NCI-H526 treated with DMSO at 0.1 percent for 48 hours (cell line): ENCODE measurements at places on chromosomes 7 and 10.

DNA sequence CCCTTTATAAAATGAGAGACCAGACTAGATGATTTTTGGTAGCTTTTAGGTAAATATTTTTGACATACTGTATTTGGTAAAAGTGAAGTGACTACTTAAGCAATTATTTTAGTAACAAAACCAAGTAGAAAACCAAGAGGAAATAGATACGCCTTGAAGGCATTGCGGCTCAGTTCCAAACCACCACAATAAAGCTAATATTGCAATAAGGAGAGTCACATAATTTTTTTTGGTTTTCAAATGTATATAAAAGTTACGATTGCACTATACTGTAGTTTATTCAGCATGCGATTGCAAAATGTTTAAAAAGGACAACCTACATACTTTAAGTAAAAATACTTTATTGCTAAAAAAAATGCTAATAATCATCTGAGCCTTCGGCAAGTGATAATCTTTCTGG, 581.7 kb upstream of the POT1 start:
- no peak for DNase-seq

DNA sequence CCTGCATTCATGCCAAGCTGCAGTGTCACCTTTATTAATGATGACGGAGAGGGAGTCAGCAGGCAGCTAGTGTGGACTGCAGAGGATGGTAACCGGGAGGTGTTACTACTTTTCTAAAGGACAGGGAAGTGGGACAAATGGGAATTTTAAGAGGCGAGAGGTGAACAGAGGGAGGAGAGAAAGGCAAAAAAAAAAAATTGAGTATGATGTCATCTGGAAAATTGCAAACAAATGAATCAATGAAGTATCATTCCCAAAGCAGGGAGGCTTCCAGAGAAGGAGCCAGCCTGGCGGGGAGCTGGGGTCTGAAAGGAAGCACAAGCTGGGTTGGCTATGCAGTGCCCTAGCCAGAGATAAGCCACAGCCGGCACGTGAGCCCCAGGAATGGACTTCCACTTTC, 12.9 kb downstream of the FRG2B start:
- DNase-seq: no peak

- no peak for DNase-seq
These were observed 72.3 kb upstream of the FAM13C start for GRCh38 chr10:59434463-59435321.

DNA sequence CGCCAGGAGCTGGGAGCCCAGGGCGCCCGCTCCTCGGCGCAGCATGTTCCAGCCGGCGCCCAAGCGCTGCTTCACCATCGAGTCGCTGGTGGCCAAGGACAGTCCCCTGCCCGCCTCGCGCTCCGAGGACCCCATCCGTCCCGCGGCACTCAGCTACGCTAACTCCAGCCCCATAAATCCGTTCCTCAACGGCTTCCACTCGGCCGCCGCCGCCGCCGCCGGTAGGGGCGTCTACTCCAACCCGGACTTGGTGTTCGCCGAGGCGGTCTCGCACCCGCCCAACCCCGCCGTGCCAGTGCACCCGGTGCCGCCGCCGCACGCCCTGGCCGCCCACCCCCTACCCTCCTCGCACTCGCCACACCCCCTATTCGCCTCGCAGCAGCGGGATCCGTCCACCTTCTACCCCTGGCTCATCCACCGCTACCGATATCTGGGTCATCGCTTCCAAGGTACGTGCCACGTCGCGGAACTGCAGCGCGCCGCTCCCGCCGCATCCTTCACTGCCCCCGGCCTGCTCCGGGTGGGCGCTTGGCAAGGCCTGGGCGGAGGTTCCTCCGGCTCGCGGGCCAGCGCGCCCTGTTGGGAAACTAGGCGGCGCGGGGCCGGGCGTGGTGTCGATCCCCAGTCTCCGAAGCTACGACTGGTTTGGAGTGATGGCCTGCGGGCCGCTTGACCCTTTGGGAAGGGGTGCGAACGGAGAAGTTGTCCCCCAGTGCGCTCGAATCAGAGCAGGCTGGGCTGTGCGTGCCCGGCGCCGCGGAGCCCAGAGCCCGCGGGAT, 868 bp downstream of the EMX2 start:
- peak; percentile 39 for DNase-seq

- DNase-seq: peak; percentile 44
These were observed 2.9 kb upstream of the GET4 start for GRCh38 chr7:873367-874002.

DNA sequence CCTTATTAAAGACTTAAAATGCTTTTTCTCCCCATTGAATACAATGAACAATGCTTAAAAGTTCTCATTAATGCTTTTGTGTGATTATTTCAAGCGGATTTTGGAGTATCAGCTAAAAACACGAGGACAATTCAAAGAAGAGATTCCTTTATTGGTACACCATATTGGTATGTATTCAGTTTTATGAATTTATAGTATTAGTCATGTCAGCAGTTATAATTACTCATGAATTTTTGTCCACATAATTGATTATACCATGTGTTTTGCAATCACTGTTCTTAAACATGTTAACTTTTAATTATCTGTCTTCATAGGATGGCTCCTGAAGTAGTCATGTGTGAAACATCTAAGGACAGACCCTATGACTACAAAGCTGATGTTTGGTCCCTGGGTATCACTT, 31.9 kb downstream of the SLK start:
- DNase-seq: no peak

- no peak for DNase-seq
These were observed 77.9 kb upstream of the SAMD8 start for GRCh38 chr10:75033399-75034130.

DNA sequence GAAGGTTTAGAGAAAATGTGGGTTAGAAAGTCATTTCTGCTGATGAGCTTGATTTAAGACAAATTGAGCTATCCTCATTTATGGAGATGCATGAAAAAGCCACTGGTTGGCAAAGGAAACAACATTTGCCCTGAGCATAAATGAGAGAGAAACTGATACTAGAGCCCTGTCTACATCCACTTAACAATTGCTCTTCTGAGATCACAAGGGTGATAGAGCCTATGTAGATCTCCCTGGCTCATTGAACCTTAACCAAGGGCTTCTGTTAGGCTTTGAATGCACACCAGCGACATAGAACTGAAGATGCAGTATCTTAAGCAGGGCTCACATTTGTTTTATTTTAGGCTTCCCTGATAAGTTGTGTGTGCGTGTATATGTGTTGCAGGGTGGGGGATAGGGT, 35.0 kb downstream of the GPR141 start:
- no peak for DNase-seq

DNA sequence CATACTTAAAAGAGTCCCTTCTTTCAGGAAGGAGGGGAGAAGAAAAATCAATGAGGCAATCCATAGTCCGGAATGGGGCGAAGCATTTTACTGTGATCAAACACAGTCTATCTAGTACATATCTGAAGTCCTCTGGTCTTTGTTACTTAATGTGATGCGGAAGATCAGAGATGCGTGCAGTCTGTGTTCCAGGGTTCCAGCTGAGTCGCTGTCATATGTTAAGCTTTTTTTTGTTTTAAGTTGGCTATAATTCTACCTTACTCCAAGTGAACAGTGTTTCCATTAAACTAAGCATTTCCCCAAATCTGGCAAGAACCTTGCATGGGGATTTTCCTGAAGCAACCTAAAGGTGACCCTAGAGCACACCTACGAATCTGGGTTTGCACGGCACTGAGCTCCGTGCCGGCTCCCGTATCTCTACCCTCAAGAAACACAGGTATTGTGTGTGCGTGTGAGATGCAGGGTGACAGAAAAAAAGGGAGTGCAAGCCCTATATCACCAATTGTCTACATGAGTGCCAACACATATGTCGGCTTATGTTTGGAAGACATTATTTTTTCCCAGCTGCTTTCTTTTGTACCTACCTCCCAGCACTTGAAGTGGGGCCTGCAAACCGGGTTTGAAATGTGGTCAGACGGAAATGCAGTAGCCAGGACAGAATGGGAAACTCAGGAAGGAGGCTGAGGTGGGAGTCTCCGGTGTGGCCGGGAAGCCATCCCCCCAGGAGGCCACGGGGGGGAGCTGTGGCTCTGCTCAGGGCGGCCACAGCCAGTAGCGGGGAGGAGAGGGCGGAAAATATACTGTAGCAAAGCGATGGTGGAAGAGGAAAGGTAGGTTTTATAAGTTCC, 435.8 kb upstream of the MGMT start:
- peak; percentile 28 for DNase-seq

- peak; percentile 74 for DNase-seq
These were observed 24.9 kb downstream of the MTURN start for GRCh38 chr7:30159698-30160143.

- no peak for DNase-seq
These were observed 8.3 kb upstream of the PPP1R35 start for GRCh38 chr7:100444311-100445278.

- no peak for DNase-seq
These were observed 15.9 kb downstream of the SKIDA1 start for GRCh38 chr10:21509341-21510240.

DNA sequence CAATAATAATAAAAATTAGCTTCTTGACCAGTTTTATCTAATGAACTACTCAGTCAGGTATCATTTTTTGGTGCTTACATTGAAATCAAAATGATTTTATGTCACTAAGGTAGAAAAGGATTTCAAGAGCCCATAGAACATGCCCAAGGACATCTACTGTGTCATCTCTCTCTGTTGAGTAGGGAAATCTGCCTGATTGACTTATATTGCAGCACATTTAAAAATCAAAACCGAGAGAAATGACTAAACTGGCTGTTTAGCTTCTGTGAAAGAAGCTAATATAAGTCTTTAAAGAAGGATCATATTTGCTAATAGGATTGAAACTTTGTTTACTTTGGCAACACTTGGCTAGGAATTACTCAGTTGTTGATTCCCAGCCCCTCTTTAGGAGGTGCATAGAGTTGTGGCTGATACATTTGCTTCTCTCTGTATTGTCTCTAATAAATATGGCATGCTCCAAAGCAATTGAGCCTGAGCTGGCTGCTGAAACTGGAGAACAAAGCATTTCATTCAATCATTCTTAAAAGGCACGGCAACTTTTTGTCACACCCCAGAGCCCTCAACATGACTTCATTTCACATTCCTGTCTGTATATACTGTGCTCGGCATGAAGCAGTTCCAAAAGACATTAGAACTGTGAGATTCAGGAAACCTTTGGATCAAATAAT, 1096.9 kb upstream of the POT1 start:
- DNase-seq: no peak

DNA sequence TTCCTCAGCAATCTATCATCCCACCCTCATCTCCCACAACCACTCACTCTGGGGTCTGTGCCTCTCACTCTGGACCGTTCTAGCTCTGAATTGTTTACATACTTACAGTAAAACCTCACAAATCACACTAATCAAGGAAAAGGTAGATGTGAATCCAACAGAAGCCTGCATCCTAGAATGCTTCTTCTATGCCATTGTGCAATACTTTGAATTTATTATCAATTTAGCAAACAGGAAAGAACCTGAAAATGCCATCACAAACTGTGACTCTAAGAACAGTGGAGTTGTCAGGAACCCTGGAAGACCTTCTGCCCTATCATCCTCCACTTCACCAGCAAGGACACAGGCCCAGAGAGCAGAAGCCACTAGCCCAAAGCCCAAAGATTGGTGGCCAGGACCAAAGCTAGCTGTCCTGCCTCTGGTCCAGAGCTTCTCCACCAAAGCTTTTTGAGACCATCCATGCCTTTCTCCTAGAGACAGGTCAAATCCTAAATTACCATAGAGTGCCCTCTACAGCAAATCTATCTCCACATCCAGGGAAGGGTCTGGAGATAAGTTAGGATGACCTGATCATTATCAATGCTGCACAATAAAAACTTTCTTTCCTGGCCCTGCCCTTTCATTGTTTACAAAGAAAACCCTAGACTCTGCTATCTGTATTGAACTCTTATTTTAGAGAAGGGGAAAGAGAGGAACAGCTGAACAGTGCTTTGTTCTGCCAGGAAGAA, 2.4 kb downstream of the SORBS1 start:
- DNase-seq: no peak

DNA sequence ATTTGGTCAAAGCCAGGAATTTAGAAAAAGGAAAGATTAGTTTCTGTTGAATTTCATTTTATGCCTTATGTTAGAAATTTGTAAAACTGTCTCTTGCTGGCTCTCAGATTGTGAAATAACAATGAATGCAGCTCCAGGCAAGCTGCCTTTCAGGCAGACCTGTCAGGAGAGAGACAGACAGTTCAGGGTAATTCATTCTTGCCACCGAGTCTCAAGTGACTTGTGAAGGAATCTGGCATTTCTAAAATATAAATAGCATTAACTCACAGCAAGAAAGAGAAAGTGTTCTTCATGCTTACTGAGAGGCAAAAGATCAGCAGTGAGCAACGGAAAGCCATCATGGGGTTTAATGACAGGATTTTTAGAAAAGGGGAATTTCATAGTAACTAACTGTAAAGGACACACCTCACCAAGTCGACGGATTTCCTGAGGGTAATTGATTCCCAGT, 442.3 kb upstream of the AKR1E2 start:
- DNase-seq: no peak

GRCh38 chr10:90579602-90580242, 278.1 kb downstream of the HTR7 start:
- DNase-seq: no peak

GRCh38 chr10:94858005-94858404, 80.5 kb upstream of the CYP2C9 start:
- no peak for DNase-seq

GRCh38 chr7:43396187-43396740, 186.6 kb upstream of the STK17A start:
- DNase-seq: no peak

GRCh38 chr7:63047546-63047945, 951.1 kb upstream of the ZNF722 start:
- no peak for DNase-seq

GRCh38 chr10:103645141-103646054, 151.9 kb downstream of the NEURL1 start:
- no peak for DNase-seq

GRCh38 chr10:113133497-113134115, 183.6 kb downstream of the TCF7L2 start:
- DNase-seq: peak; percentile 30

DNA sequence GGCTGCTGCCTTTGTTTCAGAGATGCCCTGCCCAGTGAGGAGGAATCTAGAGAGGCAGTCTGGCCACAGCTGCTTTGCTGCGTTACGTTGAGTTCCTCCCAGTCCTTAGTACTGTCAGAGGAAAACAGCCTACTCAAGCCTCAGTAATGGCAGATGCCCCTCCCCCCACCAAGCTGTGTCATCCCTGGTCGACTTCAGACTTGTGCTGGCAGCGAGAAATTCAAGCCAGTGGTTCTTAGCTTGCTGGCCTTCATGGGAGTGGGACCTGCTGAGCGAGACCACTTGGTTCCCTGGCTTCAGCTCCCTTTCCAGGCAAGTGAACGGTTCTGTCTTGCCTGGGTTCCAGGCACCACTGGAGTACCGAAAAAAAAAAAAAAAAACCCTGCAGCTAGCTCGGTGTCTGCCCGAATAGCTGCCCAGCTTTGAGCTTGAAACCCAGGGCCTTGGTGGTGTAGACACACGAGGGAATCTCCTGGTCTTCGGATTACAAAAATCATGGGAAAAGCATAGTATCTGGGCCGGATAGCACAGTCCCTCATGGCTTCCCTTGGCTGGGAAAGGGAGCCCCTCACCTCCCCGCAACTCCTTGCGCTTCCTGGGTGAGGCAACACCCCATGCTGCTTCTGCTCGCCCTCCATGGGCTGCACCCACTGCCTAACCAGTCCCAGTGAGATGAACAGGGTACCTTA, 9.1 kb downstream of the SDHAF3 start:
- no peak for DNase-seq

GRCh38 chr7:43385856-43386255, 197.1 kb upstream of the STK17A start:
- DNase-seq: no peak

- no peak for DNase-seq
These were observed 1183.7 kb upstream of the CELF2 start for GRCh38 chr10:9833942-9834341.
